ENCODE measurements at places on chromosomes 12 and 14. TPM values are rescaled to one million over a fixed set of nuclear protein-coding genes. Genes with fewer than 3 reads are reported as not detected.

DNA sequence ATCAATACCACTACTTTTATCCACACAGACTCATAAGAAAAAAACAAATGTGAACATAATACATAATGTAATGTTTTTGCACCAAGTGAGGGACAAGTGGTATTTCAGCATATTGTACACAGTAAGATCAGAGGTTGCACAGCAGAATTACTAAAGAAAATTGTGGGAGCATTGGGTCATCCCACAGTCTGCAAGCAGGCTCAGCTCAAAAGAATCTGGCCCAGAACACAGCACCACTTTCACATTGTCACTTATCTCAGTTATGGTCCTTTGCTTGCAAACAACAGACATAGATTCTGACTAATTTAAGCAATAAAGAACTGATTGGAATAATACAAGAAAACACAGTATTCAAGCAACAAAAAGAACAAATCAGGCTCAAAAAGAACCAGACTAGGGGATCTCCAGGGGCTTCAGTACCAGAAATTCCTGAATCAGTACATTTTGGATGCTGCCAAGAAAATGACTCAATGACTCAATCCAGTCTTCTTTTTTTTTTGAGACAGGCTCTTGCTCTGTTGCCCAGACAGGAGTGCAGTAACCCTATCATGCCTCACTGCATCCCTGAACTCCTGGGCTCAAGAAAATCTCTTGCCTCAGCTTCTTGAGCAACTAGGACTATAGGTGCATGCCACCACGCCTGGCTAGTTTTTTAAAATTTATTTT, 42.9 kb upstream of the EEA1 start:
- no peak for DNase-seq

SERPINA10 gene
- total RNA-seq = 0.20 TPM

ADSS1 gene
- total RNA-seq = 4.2 TPM

DNA sequence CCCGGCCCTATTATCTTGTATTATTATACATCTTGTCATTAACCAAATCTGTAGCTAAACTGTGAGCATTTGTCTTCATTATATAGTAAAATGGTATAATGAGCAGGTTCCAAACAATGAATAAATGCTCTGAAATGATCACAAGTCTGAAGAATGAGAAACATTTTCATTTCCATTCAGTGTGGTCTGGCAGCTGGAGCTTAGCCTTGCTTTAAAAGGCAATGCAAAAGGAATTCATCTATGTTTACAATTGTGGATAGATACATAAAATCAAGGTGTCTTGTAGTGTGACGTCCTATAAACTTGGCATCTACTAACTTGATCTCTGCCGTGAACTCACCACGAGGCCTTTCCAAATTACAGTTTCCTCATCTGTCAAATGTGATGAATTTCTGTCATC, 168.3 kb downstream of the RMST start:
- DNase-seq = no peak

HOTAIR gene
- total RNA-seq = not detected

DNA sequence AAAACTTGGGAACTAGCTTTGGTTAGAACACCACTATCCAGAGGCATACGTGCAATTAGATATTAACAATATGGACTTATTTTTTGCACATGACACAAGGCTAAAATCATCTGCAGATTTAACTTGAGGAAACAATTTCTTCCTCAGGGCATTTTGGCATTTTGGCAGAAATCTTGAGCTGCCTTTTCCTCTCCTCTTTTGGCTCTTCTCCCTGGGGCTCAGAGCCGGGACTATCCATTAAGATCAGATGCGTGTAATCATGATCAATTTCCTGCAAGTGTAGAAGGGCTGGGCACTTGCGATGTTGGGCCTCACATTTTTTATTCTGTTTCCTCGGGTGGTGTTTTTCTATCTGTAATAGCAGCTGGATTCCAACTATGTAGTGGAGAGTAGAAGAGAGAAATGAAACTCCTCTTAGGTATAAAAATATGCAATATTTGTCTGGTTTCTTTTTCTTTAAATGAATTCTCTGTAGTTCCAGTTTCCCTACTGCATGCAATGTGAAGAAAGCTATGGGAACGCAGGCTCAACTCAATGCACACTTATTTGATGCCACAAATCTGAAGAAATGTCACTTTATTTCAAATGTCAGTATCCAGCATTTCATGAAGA, 1010.8 kb downstream of the FLRT2 start:
- no peak for DNase-seq

MYO1H gene
- total RNA-seq = not detected

FGF6 gene
- total RNA-seq = not detected
